ENCODE measurements at places on chromosomes 5 and 9.

DNA sequence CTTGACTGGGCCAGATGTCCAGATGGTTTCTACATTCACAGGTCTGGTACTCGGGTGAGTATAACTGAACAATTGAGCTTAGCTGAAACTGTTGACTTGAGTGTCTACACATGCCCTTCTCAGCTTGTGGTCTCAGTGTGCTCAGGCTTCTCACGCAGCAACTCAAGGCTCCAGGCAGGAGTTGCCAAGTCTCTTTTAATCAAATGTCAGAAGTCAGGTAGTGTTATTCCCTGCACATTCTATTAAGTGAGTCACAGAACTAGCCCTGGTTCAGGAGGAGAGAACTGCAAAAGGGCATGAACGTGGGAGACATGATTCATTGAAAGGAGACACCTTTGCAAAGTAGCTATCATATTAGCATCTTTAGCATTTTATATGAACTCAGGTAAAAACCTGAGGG, 199.3 kb upstream of the ACTBL2 start:
- no peak for DNase-seq

GRCh38 chr5:155983954-155984353, 343.0 kb upstream of the SGCD start:
- DNase-seq, result no peak

DNA sequence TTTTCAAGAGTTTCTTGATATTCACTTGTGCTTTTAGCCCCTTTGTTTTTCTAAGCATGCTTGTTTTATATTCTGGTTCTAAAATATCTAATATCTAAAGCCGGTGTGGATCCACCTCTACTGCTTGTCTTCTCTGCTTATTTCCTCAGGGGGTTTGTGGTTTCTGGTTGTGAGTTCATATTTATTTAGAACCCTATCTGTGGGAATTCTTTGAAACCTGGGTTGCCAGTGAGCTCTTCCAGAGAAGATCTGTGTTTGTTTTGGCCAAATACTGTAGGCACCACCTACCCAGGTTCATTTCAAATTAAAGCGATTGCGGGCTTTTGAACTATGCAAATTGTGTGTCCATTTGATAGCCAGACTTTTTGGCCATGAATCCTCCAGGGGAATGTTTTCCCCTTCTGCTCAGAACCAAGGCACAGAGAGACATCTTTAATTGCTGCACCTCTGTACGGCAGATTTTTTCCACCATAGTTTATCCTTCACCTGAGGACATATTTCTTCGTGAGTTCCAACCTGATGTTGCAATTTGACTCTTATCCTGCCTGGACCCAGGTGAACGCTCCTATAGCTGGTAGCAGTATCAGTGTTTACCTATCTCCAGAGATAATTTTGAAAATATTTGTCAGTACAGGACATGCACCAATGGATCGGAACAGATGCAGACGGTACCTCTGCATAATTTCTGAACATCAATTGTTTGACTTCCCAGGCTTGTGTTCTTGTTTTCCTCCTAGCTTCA, 2.4 kb upstream of the ZBTB43 start:
- DNase-seq, result no peak

- no peak for DNase-seq
Observed at GRCh38 chr9:114947058-114947457, 16.7 kb upstream of the TNFSF8 start.

GRCh38 chr9:8158574-8158973, 359.0 kb upstream of the DMAC1 start:
- DNase-seq, result no peak

DNA sequence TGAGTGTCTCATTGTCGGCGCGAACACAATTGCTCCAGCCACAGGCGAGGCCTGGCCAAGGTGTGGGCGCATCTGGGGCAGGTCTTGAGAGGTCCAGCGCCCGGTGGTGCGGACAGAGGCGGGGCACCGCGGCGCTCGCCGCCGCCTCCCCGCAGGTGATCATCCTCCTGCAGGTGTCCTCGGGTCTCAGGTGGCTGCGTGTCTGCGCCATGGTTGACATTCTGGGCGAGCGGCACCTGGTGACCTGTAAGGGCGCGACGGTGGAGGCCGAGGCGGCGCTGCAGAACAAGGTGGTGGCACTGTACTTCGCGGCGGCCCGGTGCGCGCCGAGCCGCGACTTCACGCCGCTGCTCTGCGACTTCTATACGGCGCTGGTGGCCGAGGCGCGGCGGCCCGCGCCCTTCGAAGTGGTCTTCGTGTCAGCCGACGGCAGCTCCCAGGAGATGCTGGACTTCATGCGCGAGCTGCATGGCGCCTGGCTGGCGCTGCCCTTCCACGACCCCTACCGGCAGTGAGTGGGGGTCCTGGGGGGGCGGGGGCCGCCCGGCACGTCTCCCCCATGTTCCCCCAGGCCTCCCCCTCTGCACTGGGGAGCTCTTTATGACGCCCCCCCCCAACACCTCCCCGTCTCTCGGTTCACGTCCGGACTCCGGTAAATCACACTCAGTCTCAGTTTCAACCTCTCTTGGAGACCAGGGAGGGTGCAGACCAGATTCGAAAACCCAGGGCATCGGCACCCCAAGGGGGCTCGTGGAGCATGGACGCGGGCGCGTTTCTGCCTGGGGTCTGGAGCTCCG, 446 bp downstream of the NXNL2 start:
- DNase-seq, result no peak

DNA sequence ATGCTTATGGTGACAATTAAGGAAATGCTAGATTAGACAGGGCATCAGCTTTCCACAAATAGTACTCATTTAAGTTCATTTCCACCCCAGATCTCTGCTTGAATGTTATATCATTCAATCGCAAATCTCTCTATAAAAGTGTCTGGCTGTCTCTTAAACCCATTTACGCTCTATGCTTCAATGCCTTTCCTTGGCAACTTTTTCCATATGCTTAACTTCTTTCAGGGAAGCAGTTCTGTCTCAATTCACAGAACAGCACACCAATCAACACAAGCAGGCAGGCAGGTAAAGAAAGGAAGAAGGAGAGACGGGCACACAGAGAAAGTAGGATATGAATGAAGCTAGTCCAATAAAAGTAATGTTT, 243.1 kb downstream of the DENND1A start:
- DNase-seq, result no peak

All from GM20000 (cell line).